Umbilical cord (tissue), 2 donors: ENCODE measurements at places on chromosomes 7 and 10. TPM values are rescaled to one million over a fixed set of nuclear protein-coding genes. Genes with fewer than 3 reads are reported as not detected.

The MMRN2 gene
- 29.1 TPM for total RNA-seq

DNA sequence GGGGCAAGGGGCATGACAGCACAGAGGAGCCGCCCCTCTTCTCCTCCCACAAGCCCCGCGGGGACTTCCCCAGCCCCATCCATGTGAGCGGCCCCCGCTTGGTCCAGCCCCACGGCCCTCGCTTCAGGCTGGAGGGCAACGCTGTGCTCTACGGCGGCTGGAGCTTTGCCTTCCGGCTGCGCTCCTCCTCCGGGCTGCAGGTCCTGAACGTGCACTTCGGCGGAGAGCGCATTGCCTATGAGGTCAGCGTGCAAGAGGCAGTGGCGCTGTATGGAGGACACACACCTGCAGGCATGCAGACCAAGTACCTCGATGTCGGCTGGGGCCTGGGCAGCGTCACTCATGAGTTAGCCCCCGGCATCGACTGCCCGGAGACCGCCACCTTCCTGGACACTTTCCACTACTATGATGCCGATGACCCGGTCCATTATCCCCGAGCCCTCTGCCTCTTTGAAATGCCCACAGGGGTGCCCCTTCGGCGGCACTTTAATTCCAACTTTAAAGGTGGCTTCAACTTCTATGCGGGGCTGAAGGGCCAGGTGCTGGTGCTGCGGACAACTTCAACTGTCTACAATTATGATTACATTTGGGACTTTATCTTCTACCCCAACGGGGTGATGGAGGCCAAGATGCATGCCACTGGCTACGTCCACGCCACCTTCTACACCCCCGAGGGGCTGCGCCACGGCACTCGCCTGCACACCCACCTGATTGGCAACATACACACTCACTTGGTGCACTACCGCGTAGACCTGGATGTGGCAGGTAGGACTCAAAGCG, 5.1 kb downstream of the AOC1 start:
- DNase-seq = no peak

DNA sequence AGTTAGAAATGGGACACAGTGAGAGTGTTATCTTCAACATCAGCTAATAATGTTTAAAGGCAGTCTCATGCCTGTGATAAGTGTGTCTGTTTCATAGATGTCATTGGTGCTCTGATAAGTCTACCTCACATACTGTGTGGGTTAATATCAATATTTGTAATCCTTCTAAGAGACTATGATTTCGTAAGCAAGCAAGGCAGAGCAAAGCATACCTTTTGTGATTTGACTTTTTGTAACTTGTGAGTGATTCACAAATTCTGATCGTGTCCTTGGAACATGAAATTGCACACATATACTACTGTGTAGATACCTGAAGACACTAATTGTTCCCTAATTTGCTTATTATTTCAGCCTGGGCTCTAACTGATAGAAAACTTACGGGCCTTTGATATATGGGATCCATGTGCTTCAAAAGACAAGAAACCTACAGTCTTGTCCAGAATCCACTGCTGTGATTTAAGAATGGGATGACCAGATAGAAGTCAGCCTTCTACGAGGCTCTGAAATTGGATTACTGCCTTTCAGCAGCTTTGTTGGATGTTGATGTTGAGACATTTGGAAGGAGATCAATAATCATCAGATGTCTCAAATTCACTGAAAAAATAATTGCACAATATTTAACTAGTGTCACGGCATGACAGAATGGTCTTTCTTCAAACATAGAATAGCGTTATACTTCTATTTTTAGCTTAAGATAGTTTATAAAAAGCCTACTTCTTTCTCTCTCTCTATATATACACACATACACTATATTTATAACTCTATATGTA, 63.2 kb upstream of the KLF6 start:
- no peak for DNase-seq

DNA sequence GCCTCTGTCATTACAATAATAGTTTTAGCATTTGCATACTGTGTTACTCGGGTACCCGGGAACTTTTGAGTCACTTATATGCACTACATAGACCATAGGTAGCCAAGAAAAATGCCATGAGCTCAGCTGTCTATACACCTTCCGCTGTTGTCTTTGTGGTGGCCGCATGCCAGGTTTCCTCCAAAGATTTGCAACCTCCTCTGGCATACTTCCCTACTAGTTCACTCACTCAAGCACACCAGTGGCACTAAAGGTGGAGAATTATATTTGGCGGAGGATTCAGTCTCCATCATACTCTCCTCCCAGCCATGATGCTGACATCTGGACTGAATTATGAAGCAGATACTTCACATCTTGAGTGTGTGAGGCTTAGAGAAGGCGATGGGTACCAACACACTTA, 35.6 kb upstream of the GRB10 start:
- DNase-seq = no peak
